Fibroblast of lung (primary cell): ENCODE measurements at places on chromosomes 5 and 9. TPM values are rescaled to one million over a fixed set of nuclear protein-coding genes. Genes with fewer than 3 reads are reported as not detected.
A peak's percentile ranks its signal among the peaks of the same experiment; 100 is the strongest.

DNA sequence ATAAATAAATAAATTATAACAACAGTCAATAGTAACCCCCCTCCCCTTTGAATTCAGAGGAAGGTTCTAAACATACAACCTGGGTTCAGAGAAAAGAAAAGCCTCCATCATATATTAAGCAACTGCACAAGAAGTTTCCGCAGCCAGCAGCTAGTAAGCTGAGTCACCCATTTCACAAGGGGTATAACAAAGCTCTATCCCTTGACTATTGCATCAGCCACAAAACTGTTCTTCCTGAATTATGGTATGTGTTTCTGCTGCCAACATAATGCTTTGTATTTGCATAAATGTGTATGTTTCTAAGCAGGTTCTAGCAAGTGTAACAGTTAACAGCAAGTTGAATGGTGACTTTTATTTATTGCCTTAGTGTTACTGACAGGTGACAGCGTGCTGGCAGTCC lies 6.8 kb upstream of the CEP120 start:
- DNase-seq, result peak; percentile 96

- peak; percentile 60 for DNase-seq
These were observed 572 bp downstream of the NR4A3 start for GRCh38 chr9:99822109-99822805.

DNA sequence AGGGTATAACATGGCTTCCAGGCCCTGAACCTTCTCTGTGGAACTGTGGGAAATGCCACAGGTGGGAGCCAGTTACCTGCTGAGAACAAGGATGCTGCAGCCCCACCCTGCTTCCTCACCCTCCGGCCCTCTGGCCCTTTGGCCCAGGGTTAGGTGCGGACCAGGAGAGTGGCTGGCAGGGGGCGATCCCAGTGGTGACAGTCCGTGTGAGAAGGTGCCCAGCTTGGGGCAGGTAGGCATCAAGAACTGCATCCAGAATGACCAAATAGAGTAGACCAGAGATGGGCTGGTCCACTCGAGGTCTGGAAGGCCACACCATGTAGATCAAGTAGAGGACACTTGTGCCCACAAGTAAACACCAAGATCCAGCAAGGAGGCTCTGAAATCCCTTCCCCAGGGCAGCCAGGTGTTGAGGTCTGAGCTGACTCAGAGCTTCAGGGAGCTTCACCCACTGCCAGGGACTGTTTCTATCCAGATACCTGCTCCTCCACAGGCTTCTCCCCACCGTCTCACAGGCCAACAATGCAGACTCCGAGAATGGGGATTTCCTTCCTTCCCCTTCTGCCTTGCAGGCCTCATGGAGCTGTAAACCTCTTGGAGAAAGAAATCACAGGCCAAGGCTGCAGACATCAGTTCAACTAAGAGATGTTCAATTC lies 61.4 kb upstream of the ZSWIM6 start:
- no peak for DNase-seq

DNA sequence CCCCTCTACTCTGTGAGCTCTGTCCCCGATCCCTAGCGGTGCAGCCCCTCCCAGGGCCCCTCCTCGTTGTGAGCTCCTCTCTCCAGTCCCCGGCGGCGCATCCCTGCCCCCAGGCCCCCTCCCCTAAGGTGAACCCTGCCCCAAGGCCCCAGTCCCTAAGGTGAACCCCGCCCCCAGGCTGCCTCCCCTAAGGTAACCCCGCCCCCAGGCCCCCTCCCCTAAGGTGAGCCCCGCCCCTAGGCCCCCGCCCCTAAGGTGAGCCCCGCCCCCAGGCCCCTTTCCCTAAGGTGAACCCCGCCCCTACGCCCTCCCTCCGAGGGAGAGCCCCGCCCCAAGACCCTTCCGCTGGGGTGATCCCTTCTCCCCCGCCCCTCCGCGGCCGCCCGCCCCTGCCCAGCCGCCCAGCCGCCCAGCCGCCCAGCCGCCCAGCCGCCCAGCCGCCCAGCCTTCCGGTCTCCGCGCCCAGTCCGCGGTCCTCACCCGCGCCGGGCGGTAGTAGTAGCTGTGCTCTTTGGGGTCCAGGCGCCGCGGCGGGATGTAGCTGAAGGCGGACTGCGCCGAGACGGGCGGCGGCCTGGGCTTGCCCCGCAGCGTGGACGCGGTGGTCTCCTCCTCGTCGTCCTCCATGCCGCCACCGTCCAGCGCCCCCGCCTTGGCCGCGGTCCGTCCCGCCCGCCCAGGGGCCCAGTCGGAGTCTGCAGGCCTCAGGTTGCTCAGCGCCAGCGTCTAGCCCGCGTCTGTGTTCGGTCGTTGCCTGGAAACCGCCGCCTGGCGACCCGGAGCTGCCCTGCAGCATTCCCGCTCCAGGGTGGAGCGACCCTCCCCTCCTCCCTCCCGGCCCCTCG lies at the start of gene CFAP90:
CFAP90 (minus strand) TSS at position 739 of the 845 bp plus-strand sequence; CDS start at position 627, 112 bp downstream.
- DNase-seq, result peak; percentile 62

- no peak for DNase-seq
These were observed 449.3 kb downstream of the PRR16 start for GRCh38 chr5:120913396-120913795.

Gene LIFR
- 65.1 and 84.5 TPM in 2 replicates for total RNA-seq

Gene MBLAC2
- total RNA-seq, result 2.6 and 4.0 TPM in 2 replicates
